Head of caudate nucleus (tissue), 42 donors: ENCODE measurements at places on chromosomes 6 and 20.

GRCh38 chr20:3763671-3764601 lies 3.6 kb downstream of the ADISSP start:
- DNase-seq = no peak

DNA sequence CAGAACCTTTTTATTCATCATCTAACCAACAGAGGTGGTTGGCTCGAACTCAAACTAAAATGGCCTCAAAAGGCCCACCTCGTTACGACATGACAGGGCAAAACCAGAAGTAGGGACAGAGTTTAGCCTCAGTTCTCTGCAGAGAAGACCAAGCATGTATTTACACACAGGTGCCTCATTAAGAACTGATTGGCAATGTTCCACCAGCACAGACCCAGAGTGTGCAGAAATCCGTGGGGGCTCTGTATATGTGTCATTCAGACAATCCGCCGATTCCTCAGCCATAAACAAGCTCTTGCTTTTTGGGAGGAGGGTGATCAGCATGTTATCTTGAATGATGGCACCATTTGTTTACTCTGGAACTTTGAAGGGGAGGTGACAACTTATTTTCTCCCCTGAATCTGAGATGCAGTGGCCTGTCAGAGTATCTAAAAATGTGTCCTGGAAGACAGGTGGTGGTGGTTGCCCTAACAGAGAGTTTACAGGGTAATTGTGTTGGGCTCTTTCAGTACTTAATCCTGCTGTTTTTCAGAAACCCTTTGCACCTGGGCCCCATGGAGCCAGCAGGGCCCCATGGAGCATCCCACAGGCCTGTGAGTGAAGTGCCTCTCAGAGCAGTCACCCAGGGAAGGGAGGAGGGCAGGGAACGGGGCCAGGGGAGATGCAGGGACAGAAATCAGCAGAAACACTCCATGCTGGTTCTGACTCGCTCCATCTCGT lies 29.1 kb upstream of the C20orf203 start:
- no peak for DNase-seq

DNA sequence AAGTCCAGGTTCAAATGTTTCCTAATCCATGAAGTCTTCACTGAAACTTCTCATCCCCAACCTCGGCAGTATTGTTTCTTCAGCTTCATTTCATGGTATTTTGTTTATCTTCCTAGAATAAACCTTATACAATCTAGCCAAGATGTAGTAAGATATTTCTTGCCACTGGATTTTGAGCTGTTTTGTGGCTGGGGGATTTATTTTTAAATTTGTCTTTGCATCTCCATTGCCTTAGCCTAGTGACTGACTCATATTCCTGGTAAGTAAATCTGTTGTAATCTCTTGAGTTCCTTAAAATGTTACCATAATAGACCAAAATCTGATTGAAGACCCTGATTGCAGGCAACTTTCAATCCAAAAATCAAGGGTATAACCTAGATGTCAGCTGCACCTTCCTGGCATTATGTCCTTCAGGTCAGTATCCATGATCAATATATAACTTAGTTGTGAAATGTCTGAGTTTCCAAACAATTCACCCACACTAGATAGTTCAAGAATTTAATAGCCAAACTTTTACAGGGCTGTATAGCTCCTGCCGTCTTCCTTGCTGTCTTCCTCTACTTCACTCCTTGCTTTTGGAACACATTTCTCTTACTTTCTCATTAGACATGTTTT lies 4.7 kb upstream of the TRMT11 start:
- no peak for DNase-seq

- peak; percentile 42 for DNase-seq
Observed at GRCh38 chr20:38806855-38807655, 1.6 kb downstream of the PPP1R16B start.

DNA sequence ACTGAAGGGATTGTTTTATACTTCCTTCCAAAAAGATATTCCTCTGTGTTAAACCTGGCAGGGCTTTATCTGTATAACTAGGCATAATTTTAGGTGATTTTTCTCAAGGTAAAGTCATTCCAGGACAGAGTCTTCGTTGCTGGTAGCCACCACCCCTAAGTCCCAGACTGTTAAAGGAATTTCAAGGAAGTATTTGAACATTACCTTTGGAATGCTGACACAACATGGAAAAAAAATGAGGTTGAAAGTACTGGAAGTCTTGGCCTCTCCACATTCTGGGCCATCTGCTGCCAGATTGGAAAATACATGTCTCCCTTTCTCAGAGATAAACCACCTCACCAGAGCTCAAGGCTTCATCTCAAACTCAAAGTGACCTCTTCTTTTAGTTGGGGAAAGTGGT lies 27.0 kb upstream of the ETV7 start:
- no peak for DNase-seq
